ENCODE measurements at places on chromosomes 1 and 21. TPM values are rescaled to one million over a fixed set of nuclear protein-coding genes. Genes with fewer than 3 reads are reported as not detected.

Gene CYYR1
- 1.5 TPM for total RNA-seq

Gene ACAP3
- 21.6 TPM for total RNA-seq

Gene OR2T29
- not detected for total RNA-seq

Gene S100A7A
- total RNA-seq = not detected

Gene NTRK1
- total RNA-seq = not detected

Gene SYT6
- not detected for total RNA-seq

Gene ANGPTL3
- 371 TPM for total RNA-seq

Gene PRR9
- not detected for total RNA-seq

Gene NPPA
- 2.3 TPM for total RNA-seq

Gene KCNK1
- 3.6 TPM for total RNA-seq

Gene OLIG2
- not detected for total RNA-seq

Gene RAB3B
- total RNA-seq = 0.11 TPM

Gene HFM1
- total RNA-seq = 0.35 TPM

Gene BMP8B
- total RNA-seq = 0.70 TPM

Gene OR10J1
- total RNA-seq = not detected

Gene RYR2
- 0.21 TPM for total RNA-seq

Gene SMCP
- total RNA-seq = not detected

Gene SPRR2G
- total RNA-seq = not detected

Gene TRAF3IP3
- 1.3 TPM for total RNA-seq

Gene SERPINC1
- total RNA-seq = 2,875 TPM

Gene KLHDC9
- 6.8 TPM for total RNA-seq

Gene TCHHL1
- total RNA-seq = not detected

Gene GRIK3
- total RNA-seq = 0.07 TPM

All from right lobe of liver (tissue), 6 donors.